ENCODE measurements at places on chromosomes 11 and 22. TPM values are rescaled to one million over a fixed set of nuclear protein-coding genes. Genes with fewer than 3 reads are reported as not detected.

DNA sequence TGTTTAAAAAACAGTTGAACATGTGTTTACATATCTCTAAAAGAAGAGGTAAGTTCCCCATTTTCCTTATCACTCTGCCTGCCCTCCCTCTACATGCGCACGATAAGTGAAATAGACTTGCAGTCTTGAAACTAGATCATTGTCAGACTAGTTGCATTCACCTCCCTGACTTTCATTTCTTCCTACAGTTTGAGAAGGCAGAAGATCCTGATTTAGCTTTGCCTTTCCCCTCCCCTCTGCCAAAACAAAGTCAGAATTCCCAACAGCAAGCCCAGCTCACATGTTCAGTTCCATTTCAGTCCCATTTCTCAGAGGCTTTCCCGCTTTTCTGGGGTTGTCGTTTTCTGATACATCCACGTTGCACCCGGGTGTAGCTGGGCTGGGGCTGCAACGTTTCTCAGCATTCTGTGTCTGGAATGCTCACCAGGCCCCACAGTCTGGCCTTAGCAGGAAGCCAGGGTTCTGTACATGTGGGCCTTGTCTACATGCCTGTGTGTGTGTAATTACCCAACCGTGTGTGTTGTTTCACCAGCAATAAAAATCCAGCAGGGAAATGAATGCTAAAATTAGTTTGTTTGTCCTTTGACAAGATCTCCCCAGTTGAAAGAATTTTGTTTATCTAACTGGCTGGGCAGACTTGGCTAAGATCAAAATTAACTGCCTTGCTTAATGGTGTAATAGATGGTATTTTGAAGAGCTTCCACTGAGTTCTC, 179.2 kb downstream of the DBX1 start:
- peak; percentile 40 for DNase-seq

GRCh38 chr11:131074573-131074972, 158.3 kb upstream of the SNX19 start:
- DNase-seq, result no peak

GRCh38 chr11:123261345-123262106, 66.5 kb upstream of the CLMP start:
- DNase-seq, result peak; percentile 40

DNA sequence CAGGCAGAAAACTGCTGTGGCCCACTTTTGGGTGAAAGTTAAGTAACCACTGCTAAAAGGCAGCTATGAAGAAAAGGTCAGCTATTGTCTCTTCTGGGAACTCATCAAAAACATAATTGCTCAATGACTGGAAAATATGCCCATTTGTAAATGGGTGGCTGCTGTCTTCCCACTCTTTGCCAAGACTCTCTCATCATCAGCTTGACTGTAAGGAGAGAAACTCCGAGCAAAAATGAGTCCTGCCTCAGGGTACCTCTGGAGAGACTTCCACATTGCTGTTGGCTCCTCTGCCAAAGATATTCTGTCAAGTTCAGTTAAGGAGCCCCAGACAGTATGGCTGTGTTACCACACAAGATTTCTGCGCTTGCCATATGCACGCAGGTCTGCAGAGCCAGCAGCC, 138.7 kb downstream of the BBOX1 start:
- no peak for DNase-seq

DNA sequence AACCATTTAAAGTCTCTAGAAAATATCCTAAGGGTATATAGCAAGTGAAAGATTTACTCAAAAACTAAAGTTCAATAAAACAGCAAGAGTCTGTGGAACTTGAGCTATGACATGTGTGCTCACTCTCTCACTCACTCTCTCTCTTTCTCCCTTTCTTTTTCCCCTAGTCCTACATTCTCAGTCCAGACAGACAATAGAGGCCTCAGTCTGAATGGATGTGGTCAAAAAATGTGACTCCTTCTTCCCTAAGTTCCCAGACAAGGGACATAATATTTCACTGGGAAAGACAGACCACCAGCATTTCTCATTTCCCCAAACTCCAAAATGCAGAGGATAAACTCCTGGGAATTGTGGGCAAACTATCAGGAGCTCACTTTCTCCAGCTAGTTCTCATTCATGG, 17.6 kb upstream of the APLNR start:
- no peak for DNase-seq

DNA sequence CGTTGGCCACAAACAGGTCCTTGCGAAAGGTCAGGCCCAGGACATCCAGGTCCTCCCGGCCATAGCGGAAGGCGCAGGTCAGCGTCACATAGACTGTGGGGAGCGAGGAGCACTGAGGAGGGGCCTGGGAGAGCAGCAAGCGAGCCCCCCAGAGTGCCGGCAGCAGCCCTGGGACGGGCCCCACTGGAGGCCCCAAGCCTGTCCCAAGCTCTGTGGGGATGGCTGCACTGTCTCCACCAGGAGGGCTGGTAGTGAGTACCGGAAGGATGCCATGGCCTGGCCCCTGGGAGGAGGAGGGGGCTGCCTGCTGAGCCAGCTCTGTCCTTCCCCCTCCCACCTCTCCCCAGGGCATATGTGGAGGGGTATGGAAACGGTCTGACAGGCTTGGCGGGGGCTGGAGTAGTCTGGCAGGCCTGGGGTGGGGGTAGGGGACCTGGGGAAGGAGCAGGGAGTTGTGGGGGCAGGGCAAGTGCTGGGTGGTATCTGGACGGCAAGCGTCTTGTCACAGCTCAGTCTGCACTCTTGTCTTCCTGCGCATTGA, 42.9 kb downstream of the TPBGL start:
- DNase-seq, result no peak

DNA sequence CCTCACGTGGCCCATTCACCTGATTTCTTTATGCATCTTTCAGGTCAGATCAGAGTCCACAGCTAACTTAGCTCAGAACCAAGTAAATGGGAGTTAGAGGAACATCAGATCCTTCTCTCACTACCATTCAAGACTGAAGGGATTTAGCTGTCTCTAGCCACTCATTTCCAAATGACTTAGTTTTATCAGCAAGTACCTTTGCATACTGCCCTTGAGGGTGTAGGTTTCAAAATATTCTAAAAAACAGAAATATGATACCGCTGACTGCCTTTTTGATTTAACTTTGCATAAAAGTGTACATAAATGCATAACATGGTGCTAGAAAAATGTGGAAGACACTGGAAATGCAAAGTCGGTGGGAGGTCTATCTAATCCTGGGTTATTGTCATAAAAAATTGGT, 500.6 kb upstream of the CHORDC1 start:
- no peak for DNase-seq

GRCh38 chr11:78453140-78453935, 35.7 kb upstream of the GAB2 start:
- no peak for DNase-seq

- DNase-seq, result peak; percentile 84
Observed at GRCh38 chr22:49948958-49949913, 11.3 kb upstream of the PIM3 start.

DNA sequence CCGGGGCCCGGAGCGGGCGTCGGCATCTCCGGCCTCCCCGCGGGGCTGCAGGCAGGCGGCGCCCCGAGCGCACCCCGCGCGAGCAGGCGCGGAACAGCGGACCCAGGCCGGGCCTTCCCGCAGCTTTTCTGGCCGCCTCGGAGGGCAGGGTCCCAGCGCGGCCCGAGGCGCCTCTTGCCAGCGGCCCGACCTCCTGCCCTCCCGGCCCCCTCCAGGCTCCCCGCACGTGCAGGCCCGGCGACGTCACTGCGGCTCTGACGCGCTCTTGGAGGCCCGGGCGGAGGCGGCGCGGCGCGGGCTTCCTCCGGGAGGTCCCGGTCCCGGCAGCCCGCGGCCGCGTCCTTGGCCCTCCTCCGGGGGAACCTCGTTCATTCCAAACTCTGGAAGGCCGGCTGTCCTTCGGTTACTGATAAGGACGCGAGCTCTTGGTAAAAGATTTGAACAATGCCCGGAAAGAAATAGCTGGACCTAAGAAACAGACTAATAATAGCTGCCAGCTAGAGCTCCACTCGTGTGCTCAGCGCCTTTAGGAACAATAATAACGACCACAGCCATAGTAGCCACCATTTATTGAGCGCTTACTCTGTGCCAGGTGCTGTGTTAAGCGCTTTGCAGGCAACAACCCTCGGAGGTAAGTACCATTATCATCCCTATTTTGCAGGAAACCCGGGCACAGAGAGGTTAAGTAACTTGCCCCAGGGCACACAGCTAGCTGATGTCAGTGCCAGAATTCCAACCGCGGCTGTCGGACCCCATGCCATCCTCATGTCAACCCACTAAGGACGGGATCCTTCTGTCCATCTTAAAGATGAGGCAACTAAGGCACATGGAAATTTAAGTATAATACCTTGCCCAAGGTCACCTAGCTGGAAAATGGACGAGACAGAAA, 39.1 kb upstream of the CREB3L1 start:
- DNase-seq, result no peak

MCHR1 gene
- 0.42 TPM for polyA plus RNA-seq

GALR3 gene
- 0.13 TPM for polyA plus RNA-seq

TMEM45B gene
- polyA plus RNA-seq, result 248 TPM
